ENCODE measurements at places on chromosomes 5 and 9.

GRCh38 chr5:118551716-118552115 lies 436.6 kb downstream of the DTWD2 start:
- DNase-seq = no peak

- DNase-seq = peak; percentile 39
Measured at GRCh38 chr5:82549263-82549662, 271.1 kb upstream of the RPS23 start.

- no peak for DNase-seq
Measured at GRCh38 chr5:107604146-107604910, 66.4 kb downstream of the EFNA5 start.

GRCh38 chr9:100641166-100641565 lies 63.3 kb downstream of the CAVIN4 start:
- DNase-seq = no peak

GRCh38 chr5:93279296-93279963 lies 301.6 kb downstream of the NR2F1-AS1 start:
- no peak for DNase-seq

DNA sequence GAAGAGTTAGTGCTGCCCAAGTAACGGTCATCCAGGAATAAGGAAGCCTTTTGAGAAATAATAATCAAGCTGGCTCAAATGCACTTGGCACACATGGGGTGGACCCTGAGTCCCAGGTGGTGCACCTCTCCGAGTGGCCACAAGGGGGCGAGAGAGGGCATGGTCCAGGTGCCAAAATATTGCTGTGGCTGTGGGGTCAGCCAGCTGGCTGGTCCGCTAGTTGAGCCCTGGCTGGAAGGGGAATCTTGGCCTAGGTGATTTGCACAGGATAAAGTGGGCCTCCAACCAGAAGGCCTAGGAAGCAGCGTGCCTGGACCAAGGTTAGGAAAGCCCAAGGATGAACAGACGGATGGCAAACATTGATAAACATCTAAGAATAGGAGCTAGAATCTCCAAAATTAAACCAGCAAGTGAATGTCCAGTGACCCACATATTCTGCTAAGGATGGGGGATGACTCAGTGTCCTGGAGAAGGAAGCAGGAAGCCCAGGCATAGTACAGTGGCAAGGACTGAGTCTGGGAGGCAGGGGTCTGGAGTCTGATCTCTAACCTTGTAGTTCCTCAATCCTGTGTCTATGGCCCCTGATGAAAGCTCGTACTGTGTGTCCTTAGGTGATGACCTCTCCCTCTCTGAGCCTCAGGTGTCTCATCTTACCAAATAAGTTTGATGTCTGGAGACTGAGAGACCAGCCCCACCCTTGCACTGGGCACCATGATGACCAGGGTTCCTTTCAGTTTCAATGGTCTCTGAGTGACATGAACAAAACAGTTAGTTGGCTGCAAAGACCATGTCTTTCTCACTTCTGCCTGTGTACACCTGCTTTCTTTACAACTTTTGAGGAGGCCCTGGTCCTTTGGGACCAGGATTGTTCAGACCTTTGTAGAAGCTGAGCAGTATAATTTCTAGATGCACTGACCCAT lies 19.2 kb upstream of the SHB start:
- DNase-seq = no peak

- DNase-seq = peak; percentile 17
Measured at GRCh38 chr5:122805481-122805880, 30.6 kb downstream of the SNX2 start.

All from stromal cell of bone marrow (primary cell).